ENCODE measurements at places on chromosomes 4 and X. TPM values are rescaled to one million over a fixed set of nuclear protein-coding genes. Genes with fewer than 3 reads are reported as not detected.

DNA sequence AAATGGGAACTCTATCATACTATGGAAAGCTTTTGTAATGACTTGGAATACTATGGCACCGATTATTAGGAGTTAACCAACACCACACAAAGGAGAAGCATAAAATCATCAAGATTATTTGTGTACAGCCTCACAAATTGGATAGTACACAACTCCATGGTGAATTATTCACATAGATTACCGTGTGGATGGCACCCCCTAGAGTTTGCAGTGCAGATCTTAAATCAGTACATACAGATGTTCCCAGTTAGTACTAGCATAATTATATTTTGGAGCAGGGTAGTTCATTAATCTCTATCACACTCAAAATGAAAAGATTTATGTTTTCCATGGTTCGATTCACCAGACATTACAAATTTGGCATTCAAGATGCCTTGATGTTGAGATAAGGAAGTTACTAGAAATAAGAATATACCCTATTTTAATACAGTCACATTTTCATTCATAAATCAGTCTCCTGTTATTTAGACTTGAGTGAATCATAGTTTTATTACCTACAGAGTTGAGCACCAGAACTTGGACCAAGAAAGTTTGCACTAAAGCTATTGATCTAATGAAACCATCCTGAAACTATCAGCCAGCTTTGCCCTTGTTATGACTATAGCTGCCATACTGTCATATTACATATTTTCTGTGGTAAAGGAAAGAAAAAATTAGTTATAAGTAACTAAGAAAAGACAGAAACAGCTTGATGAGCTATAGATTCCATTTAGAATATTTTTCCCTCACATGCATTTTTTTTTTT is 531.8 kb downstream of the GLUD2 start:
- H3K36me3 ChIP-seq = no peaks in the 10 kb centered on the region
- no peak for DNase-seq
- H3K4me1 ChIP-seq = no peaks in the 10 kb centered on the region
- no peak overlapping the region for H3K4me3 ChIP-seq
- H3K27ac ChIP-seq = no peak overlapping the region

The TREX2 gene
- 2.7 TPM for total RNA-seq

DNA sequence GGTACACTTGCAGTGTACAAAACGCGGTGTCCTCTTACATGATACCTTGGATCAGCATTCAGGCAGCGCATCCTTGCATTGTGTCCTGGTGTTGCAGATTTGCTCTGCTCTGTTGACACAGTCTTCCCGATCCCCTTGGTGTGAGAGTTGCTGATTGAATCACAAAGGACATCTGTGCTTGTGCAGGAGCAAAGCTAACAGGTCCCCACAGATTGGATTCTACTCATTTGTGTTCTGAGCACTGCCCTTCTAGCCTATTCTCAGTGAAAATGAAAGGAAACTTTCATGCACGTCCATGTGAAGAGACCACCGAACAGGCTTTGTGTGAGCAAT is 171.4 kb downstream of the FRMPD4 start:
- H3K27ac ChIP-seq = no peak overlapping the region
- H3K27me3 ChIP-seq = no peaks in the 10 kb centered on the region
- no peak overlapping the region for H3K4me3 ChIP-seq
- no peak for DNase-seq
- no peaks in the 10 kb centered on the region for H3K4me1 ChIP-seq

DNA sequence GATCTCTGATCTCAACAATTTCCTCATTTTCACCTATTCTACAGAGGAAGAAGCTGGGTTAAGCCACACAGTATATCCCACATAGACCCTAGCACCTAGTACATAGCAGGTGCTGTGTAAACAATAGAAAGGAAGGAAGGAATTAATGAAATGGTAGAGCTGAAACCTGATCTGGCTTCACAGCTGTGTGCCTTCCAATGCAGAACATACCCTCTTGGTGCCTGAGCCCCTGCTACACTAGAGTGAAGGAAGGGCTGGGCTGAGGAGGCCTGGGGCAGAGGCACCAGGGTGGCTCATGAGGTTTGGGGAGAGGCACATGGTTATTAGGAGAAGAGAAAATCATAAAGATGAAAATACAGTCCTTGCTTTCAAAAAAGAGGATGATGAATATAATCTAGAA is 21.3 kb downstream of the LRRC66 start:
- no peak overlapping the region for H3K4me3 ChIP-seq
- H3K4me1 ChIP-seq = no peaks in the 10 kb centered on the region
- H3K27ac ChIP-seq = no peak overlapping the region
- DNase-seq = no peak
- H3K36me3 ChIP-seq = no peaks in the 10 kb centered on the region

The FATE1 gene
- not detected for total RNA-seq

DNA sequence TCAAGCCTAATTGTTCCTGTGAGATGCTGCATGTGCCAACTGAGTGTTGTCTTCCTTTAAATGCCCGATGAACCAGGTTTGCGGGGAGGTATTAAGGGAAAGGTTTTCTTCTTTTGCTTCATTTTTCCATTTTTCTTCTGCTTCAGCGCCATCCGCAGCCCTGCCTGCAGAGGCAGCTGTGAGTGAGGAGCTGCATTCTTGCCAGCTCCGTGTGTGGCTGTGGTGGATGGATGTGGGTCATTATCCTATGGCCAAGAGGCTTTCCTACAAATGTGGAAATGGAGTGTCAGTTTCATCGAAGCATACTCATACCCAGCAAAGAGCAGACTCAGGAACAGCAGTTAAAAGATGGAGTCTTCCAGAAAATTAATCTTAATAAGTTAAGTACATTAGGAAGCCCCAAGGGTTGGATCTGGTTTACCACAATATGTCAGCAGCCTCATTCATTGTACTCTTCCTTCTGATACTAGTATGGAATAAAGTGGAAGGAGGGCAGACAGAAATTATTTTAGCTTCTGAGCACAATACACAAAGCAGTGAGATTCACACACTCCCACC is 37.6 kb downstream of the TNIP3 start:
- no peaks in the 10 kb centered on the region for H3K27me3 ChIP-seq
- no peak overlapping the region for H3K27ac ChIP-seq
- no peak overlapping the region for H3K4me3 ChIP-seq
- H3K4me1 ChIP-seq = peaks cover 10% of the 10 kb centered on the region

The MAMLD1 gene
- 0.46 TPM for total RNA-seq

- H3K4me3 ChIP-seq = no peak overlapping the region
- no peaks in the 10 kb centered on the region for H3K27me3 ChIP-seq
- DNase-seq = no peak
- no peaks in the 10 kb centered on the region for H3K36me3 ChIP-seq
These were observed 16.4 kb downstream of the FHL1 start for GRCh38 chrX:136163689-136164088.
